CD4-positive, alpha-beta T cell treated with Interleukin-4 for 1 hour (primary cell): ENCODE measurements at places on chromosomes 3 and 15.

GRCh38 chr3:37093481-37093880 lies 80.9 kb downstream of the LRRFIP2 start:
- no peak for DNase-seq

- no peak for DNase-seq
Observed at GRCh38 chr3:42696356-42697288, 6.0 kb downstream of the HHATL start.

- DNase-seq = no peak
Observed at GRCh38 chr15:59339252-59339672, 33.4 kb downstream of the MYO1E start.

GRCh38 chr3:127288921-127289705 lies 1.3 kb upstream of the PRR20G start:
- DNase-seq = no peak

DNA sequence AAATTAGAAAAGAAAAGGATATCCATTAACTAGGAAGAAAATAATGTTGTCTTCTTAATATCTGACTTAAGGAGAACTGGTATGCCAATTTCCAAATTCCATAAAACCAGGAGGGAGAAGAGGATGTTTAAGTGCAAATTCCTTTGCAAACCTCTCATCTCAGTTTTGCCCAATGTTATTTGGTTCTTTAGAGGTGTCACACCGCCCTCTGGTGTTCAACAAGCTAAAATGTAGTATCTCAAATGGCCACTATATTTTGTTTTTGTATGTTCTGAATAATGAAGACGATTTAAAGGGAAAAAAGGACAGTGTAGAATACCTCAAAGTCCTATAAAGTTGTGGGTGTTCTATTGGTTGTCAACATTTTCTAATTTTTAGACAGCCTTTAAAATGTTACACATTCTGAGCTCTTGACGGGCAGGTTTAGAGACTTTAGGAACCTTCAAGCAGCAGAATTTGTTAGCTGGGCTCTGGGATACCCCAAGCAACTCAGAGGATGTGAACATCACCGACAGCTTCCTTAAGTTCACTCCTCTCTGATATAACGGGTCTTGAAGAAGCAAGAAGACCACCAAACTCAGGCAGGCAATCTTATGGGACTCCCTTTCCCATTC lies 458.3 kb downstream of the MFSD1 start:
- DNase-seq = peak; percentile 42

GRCh38 chr3:143155756-143156155 lies 36.2 kb downstream of the CHST2 start:
- DNase-seq = no peak

DNA sequence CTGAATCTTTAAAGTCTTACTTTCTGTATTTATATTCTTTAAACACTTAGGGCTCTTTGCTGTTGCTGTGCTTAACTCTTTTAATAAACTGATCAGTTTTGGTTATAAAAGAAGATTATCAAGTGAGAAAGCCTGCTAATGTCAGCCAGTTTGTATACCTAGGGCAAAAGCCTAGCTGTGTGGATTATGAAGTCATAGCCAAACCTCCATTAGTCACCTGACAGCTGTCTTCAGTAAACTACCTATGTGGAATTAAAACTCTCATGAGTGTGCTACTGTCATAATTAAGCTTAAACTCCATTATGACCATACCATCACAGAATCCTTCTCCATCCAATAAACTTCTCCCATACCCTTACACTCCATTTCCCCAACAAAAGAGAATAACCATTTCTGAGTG lies 762.7 kb downstream of the NTRK3 start:
- DNase-seq = no peak

DNA sequence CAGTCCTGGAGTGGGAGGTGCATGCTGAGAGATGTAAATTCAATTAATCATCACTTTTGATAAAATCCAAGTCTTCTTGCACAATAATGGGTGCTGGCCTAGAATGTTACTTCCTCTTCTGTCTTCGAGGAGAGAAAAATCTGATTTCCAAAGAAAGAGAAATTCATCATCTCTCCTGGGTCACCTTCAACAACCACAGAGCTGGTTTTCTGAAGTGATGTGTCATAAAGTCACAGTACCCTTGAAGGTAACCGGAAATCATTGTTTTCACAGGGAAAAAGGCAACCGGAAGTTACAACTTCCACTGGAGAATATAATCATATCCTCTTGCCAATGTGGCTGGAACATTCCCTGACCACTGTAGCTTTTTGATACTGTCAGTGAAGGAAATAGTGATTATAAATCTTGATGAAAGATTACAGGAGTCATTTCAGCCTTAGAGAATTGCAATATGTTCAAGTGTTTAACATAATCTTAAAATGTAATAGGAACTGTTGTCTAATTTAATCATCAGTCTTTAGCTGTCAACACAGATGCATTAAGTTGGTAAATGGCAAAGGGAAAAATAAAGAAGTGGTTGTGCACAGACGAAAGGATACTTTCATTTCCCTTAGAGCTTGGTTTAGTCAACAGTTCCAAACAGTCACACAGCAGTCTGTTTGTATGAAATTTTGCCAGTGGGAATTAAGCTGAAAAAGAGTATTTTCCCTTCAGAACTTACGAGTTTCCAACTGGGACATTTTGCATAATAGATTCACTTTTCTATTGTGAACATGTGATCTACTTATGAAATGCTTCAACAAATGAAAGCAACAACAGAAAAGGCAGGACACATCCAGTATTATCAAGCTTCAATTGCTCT lies 106.5 kb upstream of the SLC4A7 start:
- DNase-seq = peak; percentile 41

- no peak for DNase-seq
Observed at GRCh38 chr3:119781330-119782198, at the start of gene NR1I2. NR1I2 (plus strand) TSS chr3:119782101.

DNA sequence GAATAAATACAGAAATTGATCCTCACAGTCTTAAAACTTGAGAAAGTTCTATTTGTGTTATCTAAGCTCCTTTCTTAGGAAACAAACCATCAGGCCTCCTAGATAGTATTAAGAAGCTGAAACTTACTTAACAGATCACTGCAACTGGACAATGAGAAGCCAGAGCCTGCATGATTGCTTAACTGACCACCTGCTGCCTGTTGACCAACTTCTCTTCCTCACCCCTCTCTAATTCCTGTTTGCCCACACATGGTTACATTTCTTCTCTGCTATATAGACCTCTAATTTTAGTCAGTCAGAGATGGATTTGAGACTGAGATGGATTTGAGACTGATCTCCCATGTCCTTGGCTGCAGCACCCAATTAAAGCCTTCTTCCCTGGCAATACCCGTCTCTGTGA lies 13.5 kb downstream of the CCPG1 start:
- DNase-seq = no peak

DNA sequence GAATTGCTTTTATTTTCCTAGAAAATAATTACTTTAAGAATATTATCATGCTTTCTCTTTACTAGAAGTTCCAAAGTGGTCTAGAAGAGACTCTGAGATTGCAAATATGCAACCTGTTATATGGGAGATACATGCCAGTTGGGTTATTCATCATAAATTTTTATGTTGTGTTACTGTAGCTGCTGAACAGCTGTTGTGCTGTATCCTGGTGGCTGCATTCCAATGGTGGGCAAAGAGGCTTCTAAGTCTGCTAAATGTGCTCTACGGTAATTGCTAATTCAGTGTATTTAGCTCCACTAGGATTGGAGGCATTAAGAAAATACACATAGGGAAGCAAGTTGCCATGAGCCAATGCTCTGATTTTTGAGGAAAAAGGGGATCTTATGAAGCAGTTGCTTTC lies 409.0 kb downstream of the TUSC7 start:
- DNase-seq = no peak

DNA sequence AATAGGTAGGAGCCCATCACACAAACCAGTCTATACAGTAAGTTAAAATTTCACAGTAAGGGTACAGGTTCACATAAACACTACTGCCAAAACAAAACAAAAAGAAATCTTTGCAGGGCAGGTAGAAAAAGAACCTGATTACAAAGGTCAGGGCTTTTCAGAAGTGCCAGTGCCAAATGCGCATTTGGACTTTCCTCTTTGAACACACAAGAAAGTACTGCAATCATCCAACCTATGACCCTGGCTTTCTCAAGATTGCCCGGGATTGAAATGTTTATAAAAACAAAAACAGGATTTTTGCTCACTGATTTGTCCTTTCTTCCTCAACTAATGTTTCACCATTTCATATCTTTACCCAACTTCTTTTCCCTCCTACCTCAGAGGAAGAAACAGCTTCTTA lies 47.4 kb downstream of the CBLB start:
- DNase-seq = no peak

- no peak for DNase-seq
Observed at GRCh38 chr3:29870136-29870535, 589.3 kb downstream of the RBMS3 start.

GRCh38 chr3:14451844-14452739 lies 49.7 kb downstream of the SLC6A6 start:
- no peak for DNase-seq

DNA sequence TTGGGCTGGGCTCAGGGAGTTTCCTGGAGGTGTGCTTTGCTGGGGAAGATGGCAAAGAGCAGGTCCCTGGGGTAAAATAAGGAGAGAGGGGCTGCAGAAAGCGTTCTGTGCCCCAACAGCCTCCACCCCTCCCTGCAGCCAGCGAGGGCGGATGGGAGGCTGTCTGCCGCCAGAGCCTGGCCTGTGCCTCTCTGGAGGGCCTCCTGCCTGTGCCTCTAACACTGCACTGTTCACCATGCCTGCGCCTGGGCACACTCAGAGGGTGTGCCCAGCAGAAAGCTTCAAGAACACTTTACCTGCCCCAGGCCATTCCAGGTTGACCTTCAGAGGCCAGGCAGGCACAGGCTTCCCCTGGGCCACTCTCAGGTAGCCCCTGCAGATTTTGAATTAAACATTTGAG lies 77.7 kb upstream of the KLF13 start:
- DNase-seq = no peak

GRCh38 chr3:150760431-150761200 lies 2.4 kb downstream of the SIAH2 start:
- DNase-seq = peak; percentile 32

DNA sequence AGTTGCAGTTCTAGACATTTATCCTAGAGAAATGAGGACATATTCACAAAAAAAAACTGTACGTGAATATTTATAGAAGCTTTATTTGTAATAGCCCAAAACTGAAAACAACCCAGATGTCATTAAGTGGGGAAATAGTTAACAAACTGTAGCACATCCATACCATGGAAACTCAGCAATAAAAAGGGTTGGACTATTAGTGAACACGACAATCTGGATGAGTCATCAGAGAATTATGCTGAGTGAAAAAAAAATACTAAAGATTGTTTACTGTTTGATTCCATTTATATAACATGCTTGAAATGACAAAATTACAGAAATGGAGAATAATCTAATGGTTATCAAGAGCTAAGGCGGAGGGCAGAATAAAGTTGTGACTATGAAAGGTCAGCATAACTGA lies 59.5 kb downstream of the CPA3 start:
- DNase-seq = no peak

- DNase-seq = no peak
Observed at GRCh38 chr3:38907426-38907825, 91.4 kb upstream of the SCN10A start.

DNA sequence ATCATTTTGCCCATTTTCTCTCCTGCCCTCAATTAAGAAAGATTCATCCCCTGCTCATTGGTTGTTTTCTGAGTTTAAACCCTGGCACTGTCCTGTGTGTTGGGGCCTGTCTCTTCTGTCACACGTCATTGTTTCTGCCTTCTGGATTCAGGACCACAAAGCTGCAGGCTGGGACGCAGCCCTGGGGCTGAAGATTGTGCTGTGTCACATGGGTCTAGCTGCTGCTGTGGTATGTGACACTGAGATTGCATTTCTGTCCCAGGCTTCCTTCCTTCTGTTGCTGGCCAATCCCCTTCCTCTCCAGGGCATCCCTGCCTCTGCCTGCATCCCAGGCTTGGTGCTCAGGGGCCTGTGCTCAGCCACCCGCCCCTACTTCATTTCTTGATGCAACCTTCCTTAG lies 28.9 kb downstream of the INSYN1 start:
- no peak for DNase-seq

DNA sequence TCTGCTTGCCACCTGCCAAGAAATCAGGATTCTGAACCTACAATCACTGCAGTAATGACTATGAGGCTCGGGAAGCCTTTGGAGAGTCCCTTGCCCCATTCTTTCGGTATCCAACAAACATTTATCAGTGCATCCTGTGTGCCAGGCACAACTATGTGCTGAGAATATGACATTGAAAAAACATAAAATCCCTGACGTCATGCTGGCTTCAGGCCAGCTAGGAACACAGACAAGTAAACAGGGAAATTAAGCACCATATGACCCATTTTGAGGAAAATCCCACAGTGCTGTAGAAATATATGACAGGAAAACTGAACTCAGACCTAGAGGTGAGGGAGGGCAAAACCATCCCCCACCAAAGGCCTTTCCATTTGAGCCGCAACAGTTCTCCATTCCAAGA lies 34.1 kb upstream of the DET1 start:
- no peak for DNase-seq

- DNase-seq = no peak
Observed at GRCh38 chr15:26983822-26984221, 12.8 kb downstream of the GABRG3 start.

GRCh38 chr15:74496648-74497047 lies 35.7 kb upstream of the UBL7 start:
- no peak for DNase-seq

DNA sequence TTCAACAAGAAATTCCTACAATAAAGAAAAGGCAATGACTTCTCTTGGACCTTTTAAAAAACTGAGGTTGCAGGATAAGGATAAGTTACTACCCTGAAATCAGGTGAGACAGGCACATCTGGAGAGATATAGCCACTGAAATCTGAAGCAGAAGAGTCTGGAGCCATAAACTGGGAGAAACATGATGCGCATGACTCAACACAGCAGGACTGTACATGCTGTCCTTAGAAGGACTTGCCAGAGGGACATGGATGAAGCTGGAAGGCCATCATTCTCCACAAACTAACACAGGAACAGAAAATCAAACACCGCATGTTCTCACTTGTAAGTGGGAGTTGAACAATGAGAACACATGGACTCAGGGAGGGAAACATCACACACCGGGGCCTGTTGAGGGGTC lies 1020.2 kb downstream of the AGBL1 start:
- DNase-seq = no peak

GRCh38 chr3:16323737-16324136 lies 58.7 kb downstream of the OXNAD1 start:
- no peak for DNase-seq

DNA sequence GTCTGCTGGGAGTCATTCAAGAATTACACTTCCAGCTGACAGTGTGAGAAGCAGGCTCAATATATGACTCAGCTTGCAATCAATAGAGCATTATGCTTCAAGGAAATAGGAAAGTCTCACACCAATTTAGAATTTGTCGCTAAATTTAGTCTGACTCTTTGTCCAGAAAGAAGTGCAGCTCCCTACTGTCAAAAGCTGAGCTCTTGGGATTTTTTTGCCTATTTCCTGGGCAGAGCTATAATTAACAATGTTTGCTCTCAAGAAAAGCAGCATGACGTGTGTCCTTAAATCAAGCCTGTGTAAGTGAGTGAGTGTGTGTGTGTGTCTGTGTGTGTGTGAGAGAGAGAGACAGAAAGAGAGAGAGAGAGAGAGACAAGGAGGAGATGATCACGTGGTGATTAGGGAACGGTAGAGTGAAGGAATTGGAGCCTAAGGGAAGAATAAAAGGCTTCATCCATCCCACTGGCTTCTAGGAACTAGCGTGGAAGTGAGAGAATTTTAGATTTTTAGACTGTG lies 16.4 kb upstream of the SLC35G2 start:
- no peak for DNase-seq

- DNase-seq = no peak
Observed at GRCh38 chr3:116946376-116946775, 236.8 kb downstream of the TUSC7 start.
